ENCODE measurements at places on chromosomes 2 and 18.

DNA sequence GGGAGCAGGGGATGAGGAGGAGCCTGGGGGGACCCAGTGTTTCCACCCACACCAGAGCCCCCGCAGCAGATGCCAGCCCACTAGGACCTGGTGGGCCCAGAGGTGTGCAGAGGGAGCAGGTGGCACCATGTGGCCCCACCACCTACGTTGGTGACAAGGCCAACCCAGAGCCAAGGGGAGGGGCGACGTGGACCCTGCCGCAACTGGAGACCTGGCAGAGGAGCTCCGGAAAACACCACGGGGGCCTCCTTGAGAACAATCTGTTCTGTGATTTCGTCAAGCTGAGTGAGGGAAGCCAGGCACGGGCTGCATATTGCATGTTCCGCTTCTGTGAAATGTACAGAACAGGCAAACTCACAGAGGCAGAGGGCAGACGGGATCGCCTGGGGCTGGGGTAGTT is 49.1 kb upstream of the GPC1 start:
- no peak for DNase-seq

DNA sequence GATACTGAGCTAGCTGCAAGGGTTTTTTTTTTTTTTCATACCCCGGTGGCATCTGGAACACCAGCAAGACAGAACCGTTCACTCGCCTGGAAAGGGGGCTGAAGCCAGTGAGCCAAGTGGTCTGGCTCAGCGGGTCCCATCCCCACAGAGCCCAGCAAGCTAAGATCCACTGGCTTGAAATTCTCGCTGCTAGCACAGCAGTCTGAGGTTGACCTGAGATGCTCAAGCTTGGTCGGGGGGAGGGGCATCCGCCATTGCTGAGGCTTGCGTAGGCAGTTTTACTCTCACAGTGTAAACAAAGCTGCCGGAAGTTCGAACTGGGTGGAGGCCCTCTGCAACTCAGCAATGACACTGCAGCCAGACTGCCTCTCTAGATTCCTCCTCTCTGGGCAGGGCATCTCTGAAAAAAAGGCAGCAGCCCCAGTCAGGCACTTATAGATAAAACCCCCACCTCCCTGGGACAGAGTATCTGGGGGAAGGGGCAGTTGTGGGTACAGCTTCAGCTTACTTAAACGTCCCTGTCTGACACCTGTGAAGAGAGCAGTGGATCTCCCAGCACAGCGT is 5.1 kb upstream of the MIB1 start:
- peak; percentile 43 for DNase-seq

DNA sequence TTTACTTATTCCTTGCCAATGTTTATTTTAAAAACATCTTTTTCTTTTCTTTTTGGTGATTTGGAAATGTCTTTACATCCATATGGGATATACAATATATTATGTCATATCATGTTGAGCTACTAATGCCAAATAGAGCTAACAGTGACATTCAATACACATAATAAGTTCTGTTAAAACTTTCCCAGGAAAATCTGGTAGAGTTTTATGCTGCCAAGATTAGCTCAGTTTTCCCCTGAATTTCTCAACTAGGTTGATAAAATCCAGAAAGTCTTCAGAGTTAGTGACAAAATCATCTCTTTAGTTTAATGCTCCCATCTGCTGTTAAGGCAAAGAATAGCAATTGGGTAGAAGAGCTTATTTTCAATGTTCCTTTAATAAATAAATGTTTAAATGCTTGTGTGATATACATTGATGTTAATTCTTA is 9.9 kb downstream of the COL3A1 start:
- no peak for DNase-seq

- DNase-seq, result no peak
Measured at GRCh38 chr2:230000118-230000841, 68.4 kb downstream of the SLC16A14 start.
